Activated CD4-positive, alpha-beta T cell treated with anti-CD3 and anti-CD28 coated beads for 24 hours (primary cell): ENCODE measurements at places on chromosomes 1 and 21.

- no peak for DNase-seq
These were observed 98.7 kb upstream of the USP24 start for GRCh38 chr1:55313903-55314302.

GRCh38 chr1:173414539-173415226 lies 62.5 kb upstream of the PRDX6 start:
- no peak for DNase-seq

DNA sequence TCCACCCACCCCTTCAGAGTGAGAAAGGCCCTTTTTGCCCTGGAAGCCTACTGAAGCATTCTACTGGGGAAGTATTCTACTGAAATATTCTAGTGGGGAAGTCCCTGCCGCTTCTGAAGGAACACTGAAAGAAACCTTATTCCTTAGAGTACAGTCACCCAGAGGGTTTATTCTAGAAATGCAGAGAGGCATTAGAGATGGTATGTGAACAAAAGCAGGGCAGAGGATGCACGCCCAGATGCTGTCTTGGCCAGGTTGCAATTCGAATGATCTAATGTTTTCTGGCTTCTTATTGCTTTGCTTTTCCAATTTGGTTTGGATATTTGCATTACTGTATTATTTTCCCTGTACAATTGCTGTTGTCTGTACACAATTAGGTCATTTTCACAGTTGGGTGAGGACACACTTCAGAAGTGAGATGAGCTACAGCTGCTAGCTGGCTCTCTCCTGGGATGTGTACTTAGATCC lies 37.1 kb downstream of the CCN1 start:
- DNase-seq: no peak

DNA sequence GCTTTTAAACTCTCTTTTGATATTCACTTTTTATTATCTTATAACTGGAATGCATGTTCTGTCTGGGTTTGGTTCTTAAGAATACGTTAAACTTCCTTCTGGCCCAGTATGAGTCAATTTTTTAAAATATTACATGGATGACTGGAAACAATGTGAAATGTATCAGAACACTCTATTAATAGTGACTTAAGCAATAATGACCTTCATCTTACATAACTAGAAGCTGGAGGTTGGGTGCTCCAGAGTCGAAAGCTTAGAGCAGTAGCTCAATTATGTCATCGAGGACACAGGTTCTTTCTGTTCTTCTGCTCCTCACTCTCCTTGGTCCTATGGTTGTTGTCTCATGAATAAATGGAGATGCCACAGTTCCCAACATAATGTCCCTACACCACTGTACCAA lies 91.6 kb upstream of the FOXD3 start:
- DNase-seq: no peak

- no peak for DNase-seq
These were observed 3.1 kb upstream of the ACP6 start for GRCh38 chr1:147673406-147673805.

GRCh38 chr1:203702130-203702577 lies 62.8 kb upstream of the LAX1 start:
- peak; percentile 54 for DNase-seq

DNA sequence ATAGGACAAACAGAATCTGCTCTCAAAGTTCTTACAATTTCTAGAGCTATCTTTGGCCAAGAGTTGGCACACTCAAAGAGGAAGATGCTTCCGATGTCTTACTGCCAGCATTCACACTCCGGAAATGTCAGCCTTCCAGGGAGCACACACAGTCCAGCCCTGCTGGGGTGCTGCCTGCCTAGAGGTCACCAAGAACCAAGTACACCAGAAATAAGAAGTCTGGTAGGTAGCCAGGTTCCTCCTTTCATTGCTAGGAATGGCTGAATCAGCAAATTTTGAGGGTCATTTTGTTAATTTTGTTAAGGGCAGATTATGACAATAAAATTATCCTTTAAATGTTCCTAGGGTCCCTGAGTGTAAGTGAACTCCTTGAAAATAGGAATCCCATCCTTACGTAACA lies 77.5 kb downstream of the PLPP3 start:
- DNase-seq: no peak

- no peak for DNase-seq
These were observed 90.0 kb downstream of the GPR88 start for GRCh38 chr1:100627936-100628335.

- no peak for DNase-seq
These were observed 1135.2 kb downstream of the AMY1C start for GRCh38 chr1:104884939-104885338.

DNA sequence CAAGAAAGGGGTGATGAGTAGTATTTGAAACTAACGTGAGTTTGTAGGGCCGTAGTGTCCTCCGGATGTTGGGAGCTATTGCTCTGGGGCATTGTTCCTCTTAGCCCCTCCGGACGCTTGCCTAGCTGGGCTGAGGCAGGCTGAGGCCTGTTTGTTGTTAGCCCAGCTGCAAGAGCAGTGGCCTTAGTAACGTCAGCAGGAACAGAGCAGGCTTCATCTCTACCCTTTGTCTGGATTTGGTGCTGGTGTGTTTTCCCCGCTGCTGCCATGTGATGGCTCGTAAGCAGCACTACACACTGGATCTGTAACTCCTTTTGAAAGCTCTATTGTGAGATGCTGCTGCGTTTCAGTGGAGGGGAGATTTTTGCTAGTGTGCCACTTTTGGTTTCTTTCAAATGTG lies 57.6 kb downstream of the DNM3 start:
- DNase-seq: no peak

GRCh38 chr1:223074445-223075300 lies 68.4 kb downstream of the TLR5 start:
- DNase-seq: no peak

- no peak for DNase-seq
These were observed 3.2 kb upstream of the CD1C start for GRCh38 chr1:158286487-158286886.

GRCh38 chr1:99749504-99750347 lies 16.7 kb downstream of the FRRS1 start:
- no peak for DNase-seq

GRCh38 chr21:32733990-32734613 lies 6.3 kb upstream of the SYNJ1 start:
- no peak for DNase-seq

GRCh38 chr1:17927952-17928351 lies 172.8 kb downstream of the ACTL8 start:
- DNase-seq: no peak

DNA sequence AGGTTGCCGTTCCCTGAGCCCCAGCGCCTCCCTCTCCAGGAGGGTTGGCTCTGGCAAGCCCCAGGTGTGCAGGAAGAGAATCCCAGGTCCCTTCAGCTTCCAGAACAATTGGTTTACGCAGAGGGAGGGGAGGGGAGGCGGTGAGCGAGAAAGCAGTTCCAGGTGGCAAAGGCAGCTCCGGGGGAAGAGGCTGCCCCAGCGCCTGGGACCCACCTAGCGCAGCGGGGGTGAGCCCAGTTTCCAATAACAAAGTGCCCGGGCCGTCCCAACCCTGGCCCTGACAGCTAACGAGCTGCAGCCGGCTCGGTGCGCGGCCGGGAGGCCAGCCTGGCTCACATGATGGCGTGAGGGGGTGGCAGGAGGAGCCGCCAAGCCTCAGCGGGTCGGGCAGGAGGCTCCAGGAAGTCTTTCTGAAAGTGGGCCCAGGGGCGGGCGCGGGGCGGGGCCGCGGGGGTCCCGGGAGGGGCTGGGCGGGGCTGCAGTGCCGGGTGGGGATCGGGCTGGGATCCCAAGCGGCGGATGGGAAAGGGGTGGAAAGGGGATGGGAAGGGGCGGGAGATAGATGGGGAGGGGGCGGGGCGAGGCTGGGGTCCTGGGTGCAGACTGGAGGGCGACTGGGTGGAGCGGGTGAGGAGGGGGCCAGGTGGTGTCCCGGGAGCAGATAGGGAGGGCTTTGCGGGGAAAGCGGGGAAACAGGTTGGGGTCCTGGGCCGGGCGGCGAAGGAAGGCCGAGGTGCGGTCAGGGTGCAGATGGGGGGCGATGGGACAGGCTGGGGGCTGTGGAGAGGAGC lies 22.8 kb downstream of the DHRS3 start:
- no peak for DNase-seq

DNA sequence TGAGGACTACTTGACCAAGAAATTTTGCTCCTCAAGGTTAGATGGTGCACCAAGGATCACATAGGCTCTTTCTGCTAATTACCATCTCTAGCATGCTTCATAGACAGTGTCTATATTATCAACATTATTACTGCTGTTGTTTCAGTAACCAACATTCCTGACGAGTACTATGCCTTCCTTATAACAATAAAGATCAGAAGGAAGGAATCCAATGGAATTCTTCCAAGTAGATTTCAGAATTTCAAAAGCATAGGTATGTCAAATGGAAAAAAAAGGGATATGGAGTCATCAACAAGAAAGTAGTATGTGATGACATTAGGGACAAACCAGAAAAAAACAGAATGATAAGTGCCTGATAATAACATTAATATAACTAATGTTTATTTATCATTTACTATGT lies 39.6 kb upstream of the LPGAT1 start:
- DNase-seq: no peak

DNA sequence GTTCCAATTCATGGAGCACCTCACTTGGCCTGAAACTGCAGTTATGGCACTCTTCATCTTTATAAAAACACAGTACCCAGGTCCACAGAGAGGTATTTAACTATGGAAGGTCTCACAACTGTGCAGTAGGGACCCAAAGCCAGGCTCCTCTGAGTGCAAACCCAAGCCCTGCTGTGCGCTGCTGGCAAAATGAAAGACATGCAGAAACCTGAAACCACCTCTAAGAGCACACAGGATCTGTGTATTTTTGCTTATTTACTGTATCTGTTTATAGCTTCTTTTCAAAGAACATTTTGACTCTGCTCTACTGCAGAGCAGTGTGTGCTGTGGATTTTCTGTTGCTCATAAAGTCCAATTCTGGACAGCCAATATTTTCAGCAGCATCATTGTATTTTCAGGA lies 166.6 kb downstream of the DSCAM start:
- no peak for DNase-seq

DNA sequence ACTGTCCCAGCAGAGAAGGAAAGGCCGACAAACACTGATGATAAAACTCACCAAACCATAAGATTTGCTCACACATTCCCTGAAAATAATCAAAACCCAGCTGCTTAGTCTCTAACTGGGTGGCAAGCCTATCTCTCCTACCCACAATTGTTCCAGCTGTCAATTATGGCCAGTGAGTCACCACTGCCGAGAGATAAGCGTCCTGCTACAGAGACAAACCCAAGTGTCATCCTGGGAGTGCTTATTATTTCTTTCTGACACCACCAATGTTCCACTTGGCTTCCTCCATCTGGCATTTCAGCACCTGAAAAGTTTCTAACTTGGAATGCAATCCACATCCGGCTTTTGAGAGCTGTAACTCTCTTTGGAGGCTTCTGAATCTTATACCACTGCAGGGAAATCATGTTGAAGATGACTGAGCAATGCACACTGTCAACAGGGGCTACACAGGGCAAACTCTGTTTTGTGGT lies 51.5 kb upstream of the VAV3 start:
- DNase-seq: no peak

- no peak for DNase-seq
These were observed 5.5 kb downstream of the RAB29 start for GRCh38 chr1:205769641-205770365.

GRCh38 chr1:85573322-85573721 lies 7.2 kb upstream of the CCN1 start:
- no peak for DNase-seq

GRCh38 chr1:151130987-151131586 lies 15.3 kb downstream of the SEMA6C start:
- DNase-seq: peak; percentile 73

DNA sequence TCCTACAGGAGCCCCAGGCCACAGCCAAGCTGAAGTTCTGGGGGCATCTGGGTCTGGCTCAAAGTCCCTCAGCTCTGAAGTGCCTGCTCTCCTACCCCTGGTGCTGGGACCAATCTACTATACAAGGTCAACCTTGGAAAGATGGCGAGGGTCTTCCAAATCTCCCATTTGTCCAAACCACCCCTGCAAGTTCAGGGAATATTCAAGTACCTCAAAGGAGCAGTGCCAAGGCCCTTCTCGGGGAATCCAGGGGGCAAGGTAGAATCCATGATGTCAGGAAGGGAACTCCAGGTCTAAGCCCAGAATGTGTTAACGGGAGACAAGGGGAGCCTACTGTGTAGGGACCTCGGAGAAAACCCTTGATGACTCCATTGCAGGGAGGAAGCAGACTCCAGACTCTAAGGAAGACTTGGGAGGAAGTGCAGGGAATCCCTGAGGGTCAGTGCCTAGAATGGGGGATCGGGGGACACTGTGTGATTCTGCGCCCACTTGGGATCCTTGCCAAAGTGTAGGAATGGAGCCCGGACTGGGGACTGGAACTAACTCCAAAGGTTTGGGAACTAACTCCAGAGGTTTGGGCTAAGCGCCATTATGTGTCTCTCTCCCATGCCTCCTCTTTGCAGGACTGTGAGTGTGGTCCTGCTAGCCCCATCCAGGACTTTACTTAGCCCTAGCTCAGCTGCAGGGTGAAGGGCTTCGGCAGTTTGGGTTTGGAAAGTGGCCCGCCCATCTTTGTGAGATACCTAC lies 8.7 kb downstream of the TAL1 start:
- DNase-seq: no peak

DNA sequence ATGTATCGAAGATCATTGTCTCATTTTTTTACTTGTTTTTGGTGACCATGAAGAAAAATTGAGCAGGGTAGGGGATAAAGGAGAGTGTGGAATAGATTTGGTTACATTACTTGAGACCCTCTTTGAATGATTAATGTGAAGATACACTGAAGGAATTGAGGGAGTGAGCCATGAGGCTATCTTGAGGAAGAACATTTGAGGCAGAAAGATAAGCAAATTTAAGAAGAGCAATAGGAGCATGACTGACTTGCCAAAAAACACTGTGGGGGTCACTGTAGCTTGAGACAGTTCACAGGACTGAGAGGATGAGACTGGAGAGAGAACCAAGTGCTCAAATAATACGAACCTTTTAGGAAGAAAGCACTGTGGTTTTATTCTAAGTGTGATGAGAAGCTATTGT lies 43.1 kb upstream of the PTPRC start:
- no peak for DNase-seq

DNA sequence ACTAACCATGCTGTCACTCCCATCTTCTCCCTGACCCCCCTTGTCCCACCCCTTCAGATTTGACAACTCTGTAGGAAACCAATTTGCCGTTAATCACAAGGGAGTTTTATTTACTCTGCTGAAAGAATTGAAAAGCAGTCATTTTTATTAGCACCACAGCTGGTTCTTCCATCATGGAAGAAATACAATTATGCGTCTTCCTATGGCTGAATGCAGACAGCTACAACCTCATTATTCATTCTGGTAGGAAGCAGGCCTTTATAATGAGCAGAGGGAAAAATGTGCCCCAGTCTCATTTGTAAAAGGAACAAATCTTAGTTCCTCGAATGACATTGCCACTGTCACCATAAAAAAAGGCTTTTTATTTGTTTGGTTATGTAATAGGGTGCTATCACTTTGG lies 35.2 kb downstream of the JUN start:
- DNase-seq: no peak

DNA sequence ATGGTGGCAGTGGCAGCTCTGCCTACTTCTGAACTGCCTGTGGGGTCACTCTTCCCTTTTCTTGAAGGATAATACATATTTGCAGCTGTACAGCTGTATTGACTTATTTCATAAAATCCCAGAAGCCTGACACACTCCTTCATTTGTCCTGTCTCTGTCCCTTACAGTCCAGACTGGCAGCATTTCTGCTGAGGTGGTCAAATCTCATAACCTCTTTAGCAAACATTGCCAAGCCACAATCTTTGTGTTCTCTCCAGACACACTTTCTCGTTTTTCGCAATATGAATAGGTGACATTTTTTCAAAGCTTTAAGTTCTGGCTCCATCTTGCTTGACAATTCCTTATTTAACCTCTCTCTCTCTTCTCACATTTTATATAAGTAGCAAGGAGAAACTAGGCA lies 15.2 kb downstream of the LY9 start:
- no peak for DNase-seq
